ENCODE measurements at places on chromosomes 7 and 10.

DNA sequence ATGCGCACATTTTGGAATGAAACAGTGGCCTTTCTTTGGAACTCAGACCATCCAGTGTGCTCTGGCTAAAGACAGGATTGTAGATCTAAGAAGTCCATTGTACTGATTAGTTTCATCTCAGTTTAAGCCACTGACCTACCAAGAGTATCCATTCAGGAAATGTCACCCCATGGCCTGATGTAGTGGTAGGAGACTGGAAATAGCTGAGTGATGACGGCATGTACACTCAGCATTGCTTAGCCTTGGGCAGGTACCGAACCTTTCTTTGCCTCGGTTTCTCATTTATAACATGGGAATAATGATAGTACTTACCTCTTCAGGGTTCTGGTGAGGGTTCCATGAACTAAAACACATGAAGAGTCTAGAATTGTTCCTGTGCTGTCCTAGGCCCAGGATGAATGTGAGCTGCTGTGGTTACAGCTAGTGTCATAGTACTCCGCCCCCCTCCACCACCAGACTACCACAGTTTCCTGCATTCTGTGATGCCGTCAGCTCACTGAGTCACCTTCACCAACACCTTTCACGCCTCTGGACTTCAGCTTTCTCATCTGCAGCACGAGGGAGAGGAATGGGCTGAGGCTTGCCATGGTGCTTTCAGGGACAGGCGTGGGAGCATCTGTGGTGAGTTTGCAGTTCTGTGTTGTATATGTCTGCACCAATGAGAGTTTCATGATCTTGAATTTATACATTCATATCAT, 484.0 kb upstream of the GALNT17 start:
- DNase-seq, result no peak

GRCh38 chr7:20777377-20778062, 9.2 kb downstream of the SP8 start:
- no peak for DNase-seq

DNA sequence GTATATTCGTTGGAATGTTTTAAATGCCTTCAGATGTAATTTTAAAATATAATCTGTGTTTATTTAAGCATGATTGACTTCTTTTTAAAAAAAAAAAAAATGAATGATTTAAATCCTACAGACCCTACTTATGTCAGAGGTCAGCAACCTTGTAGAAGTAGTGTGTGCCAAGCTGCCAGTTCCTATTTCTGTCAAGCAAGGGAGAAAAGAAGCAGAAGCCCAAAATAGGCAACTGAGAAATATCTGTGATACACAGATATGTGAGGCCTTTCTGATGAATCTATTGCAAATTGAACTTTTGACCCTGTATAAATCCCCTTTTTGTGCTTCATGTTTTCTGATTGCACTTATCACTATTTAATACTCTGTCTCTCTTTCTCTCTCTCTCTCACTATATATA, 199.5 kb downstream of the LRRN3 start:
- DNase-seq, result no peak

DNA sequence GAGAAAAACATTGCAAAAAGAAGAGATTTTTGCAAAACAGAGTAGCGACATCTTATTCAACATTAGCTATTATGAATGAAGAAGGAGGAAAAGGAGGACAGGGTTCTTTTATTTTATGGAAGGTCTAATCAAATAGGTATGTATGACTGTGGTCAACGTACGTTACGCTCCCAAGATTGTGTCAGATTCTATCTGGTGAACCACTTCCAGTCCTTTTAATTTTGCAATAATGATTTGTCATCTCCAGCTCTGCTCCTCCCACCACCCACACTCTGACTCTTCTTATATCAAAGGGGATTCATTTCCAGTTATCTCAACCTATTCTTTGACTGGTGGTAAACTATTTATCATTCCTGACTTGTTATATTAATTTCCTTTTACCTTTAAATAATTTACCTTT, 259.9 kb downstream of the CACNA2D1 start:
- DNase-seq, result no peak

GRCh38 chr10:4511509-4511908, 314.5 kb upstream of the AKR1E2 start:
- no peak for DNase-seq

DNA sequence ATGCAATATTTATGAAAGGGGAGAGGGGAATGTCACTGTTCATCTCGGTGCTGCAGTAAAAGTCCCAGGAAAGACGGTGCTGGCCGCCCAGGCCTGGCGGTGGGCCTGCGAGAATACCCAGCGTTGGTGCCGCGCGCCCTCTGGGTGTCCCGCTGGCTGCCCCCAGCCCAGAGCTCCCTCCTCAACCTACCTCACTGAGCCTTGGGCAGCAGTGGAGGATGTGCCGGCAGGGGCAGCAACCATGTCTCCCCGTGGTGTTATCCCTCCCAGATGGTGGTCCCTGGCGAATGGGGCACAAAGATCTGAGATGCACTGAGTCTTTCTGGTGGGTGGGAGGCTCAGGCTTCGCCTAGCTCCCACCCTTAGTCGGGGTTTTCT, 9.5 kb upstream of the TLX1 start:
- DNase-seq, result no peak

GRCh38 chr10:127299956-127300689, 103.7 kb upstream of the INSYN2A start:
- DNase-seq, result no peak
